ENCODE measurements at places on chromosomes 7 and 10.

DNA sequence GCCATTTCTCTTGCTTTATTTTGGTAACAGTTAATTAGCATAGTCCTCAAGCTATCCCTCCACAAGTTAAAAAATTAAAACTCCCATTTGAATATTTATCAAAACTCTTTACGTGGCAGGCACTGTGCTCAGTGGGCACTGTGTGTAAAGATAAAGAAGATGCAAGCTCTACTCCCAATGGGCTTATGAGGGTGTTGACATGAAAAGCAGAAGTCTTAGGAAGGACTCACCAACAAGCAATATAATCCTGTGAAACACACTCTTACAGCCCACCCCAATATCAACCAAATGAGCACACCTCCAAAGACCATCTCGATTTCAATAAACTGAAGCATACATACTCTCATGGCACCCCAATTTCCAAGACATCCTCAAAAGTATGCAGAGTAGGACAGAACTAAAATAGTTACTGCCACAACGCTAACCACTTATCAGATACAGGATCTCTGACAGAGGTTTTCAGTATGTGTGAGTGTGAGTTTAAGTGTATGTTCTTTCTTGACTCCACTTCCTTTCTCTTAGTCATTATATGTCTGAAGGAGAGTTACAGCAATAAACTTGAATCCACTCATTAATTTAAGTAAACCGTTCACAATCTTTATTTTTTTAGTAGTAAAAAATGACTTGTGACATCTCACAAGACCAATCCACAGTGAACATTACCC, 120.0 kb downstream of the PDE1C start:
- no peak for DNase-seq

- peak; percentile 78 for DNase-seq
Observed at GRCh38 chr7:44145479-44145968, 4.4 kb upstream of the MYL7 start.

DNA sequence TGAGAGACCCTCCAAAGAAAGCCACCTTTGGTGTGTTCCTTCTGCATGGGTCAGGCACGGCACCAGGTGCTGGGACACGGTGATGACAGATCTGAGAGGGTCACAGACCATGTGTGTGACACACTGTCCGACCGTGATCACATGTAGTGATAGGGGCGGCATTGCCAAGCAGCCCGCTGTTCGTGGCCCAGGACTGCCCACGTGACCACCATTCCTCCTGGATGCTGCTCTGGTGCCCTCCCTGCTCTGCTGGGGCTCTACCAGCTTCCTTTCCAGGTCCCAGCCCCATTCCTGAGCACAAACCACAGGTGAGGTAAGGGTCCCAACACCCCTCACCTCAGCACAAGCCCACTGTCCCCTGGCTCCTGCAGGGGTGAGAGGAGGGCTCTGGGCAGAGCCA, 10.1 kb upstream of the SLC18A3 start:
- DNase-seq, result no peak

- no peak for DNase-seq
Observed at GRCh38 chr7:101238226-101239182, 902 bp upstream of the CLDN15 start.

DNA sequence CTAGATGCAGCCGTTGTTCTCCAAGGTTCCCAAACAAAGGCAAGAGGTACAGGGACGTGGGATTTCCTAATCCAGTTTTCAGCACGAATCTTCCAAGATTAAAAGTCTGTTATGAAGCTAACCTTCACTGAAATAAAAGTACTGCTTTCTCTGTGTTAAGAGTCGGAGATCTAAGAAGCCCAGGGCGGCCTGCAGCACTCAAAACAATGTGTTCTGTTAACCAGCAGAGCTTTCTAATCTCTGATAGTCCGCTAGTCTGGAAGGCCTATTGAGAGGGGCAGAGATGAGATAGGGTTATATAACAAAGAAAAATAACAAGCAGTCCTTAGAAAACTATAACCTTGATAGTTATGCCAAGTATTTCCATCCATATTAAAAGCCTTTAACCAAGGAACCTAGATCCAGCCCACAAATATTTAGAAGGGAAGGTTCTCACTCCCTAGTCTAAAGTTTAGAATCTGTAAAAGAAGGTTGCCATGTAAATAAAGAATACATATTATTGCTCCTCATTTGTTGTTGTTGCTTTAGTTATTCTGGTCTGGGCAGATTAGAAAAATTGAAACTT, 106.3 kb upstream of the SVIL start:
- DNase-seq, result no peak

- no peak for DNase-seq
Observed at GRCh38 chr7:99453105-99453504, 12.9 kb downstream of the ATP5MF start.

DNA sequence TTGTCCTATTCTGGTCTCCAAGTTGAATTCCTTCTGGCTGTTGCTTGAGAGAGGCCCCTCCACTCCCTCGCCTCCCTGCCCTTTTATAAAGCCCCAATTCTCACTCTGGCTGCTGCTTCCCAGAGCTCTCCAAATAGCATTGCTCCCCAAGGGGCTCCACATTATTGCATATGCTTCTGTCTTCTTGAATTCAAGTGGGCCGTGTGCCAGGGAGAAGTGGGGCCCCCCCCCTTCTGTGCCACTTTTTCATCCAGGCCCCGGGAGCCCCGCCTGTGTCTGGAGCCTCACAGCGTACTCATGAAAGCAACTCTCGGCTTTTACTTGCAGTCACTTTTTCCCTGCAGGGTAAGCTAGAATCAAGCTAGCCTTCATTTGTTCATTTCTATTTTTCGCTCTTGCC, 265.1 kb downstream of the CCSER2 start:
- DNase-seq, result no peak

DNA sequence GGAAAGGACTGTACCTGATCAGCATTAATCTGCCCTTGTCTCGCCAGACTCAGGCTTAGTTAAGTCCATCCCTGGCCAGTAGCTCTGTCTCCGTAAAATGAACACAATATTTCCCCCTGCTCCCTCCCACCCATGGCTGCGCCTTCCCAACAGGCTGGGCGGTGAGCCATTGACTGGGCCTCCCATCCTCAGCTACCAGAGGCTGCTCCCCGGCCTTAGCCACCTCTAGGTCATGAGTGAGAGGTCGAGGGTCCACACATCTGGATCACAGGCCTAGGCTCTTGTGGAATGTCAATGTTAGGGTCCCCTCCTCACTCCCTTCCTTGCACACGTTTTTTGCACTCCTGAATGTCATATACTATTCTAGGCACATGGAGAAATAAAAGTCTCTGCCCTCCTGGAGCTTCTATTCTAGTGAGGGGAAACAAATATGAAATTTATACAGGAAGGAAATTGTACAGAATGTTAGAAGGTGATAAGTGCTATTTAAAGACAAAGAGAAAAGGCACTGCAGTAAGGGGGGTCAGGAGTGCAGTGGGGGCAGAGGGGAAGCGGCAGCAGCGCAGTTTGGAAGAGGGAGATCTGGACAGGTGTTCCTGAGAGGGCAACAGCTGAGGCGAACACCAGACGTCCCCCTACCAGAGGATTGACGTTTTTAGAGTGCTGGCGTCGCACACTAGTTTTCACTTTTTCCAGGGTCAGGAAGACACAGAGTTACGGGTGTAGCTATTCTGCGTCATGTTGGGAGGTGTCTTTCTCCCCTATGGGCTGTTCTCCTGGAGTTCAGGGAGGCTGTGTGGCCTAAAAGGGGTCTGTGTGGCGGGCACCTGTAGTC, 17.2 kb upstream of the EIF5AL1 start:
- no peak for DNase-seq

DNA sequence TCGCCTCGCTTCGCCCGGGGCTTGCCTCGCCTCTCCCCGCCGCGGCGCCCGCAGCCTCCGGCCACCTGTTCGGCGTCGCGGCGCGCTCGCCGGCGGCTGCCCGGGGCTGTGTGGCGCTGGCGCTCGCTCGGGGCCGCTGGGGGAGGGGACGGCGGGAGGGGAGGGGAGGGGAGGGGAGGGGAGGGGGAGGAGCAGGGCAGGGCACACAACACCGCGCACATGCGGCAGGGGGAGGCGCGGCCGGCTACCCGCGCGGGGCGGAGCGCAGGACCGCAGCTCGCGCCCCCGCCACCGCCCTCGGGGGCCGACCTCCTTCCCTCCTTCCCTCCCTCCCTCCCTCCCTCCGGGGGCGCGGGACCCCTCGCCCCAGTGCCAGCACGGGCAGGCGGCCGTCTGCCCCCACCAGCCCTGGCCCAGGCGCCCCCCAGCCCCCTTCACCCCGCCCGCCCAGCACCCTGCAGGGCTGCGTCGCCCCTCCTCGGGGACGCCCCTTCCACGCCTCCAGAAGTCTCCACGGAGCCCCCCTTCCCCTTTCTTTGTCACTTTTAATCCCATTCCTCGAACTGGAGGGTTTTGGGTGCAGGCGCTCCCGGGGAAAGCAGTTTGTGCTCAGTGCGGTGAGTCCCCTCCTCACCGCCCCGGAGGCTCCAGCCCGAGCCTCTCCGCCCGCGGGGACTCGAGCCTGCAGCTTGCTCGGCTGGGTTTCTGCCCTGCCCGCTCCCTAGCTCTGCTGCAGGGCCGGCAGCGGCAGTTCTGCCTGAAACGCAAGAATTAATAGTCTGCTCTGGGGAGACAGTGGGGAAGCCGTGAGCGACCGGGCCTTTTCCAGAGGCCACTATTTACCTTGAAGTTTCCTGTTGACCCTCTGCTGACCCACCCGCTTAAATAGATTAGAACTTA, at the start of gene PARD3:
TSS of gene PARD3 (minus strand) at position 112 of the 900 bp plus-strand sequence. CDS start 301 bp downstream, outside the sequence.
- no peak for DNase-seq

GRCh38 chr10:92667078-92667477, 22.7 kb upstream of the HHEX start:
- DNase-seq, result no peak

GRCh38 chr7:155257482-155258225, 40.0 kb upstream of the INSIG1 start:
- no peak for DNase-seq

DNA sequence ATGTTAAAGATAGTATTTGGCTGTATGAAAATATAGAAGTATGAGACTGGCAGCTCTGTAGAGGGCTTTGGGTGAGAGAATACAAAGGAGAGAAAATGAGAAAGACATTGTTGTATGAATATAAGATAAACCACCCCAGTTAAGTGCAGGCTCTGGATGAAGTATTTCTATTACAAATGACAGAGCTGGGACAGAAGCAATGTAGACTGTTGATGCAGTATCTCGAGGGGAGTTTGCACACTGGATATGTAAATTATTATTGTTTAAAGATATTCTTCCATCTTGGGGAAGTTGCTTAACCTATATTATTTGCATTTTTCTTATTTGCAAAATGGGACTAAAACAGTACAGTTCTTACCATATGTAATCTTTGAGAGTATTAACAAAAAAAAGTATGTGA, 31.5 kb downstream of the ENTPD1 start:
- DNase-seq, result no peak

All from stimulated activated CD4-positive, alpha-beta T cell treated with anti-CD3 and anti-CD28 coated beads, Interleukin-4, amount 100 ng/mL, for 4 hours (primary cell).